OCI-M1 (cell line): ENCODE measurements at places on chromosomes 1 and 21.

DNA sequence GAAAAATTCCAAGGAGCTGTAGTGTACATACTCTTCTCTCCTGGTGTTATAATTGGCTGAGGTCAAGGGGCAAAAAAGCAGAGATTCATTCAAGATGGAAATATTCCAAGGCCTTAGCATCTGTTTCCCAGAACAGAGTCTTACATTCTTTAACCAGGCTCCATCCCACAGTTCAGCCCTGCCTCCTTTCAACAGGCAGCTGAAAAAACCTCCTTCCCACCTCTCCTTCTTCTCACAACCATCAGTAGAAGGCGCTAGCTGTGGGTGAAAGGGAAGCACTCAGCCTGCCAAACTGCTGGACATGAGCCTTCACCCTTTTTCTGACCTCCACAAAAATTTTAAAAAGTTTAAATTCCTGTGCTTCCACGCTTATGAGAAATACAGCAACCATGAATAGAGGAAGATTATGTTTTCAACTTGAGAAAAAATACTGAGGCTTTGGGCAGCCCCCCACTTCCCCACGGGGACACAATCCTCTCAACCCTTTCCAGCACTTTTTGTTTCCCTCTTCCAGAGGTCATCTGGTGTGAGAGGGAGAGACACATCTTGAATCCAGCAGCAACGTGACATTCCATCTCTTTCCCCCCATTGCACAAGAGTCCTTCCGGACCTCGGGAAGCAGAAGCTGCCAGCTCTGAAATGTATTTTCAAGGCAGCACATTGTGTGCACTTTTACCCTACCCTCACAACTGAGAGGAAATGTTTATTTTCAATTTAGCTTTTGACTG is 43.2 kb upstream of the FMO2 start:
- DNase-seq: no peak

- DNase-seq: no peak
Observed at GRCh38 chr1:165134431-165134830, 222.1 kb downstream of the LMX1A start.

DNA sequence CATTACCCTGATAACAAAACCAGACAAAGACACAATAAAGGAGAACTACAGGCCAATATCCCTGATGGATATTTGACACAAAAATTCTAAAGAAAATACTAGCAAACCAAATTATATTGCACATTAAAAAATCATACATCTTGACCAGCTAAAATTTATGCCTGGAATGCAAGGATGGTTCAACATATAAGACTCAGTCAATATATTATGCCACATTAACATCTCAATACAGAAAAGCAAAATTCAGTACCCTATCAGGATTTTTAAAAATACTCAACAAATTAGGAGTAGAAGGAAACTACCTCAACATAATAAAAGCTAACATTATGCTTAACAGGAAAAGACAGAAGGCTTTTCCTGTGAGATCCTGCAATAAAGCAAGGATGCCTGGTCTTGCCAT is 177.1 kb downstream of the MAGI3 start:
- DNase-seq: peak; percentile 16

GRCh38 chr1:241310451-241310850 is 46.6 kb downstream of the RGS7 start:
- DNase-seq: no peak

- no peak for DNase-seq
Observed at GRCh38 chr1:156006666-156007376, 13.9 kb downstream of the SSR2 start.

GRCh38 chr1:199279872-199280645 is 641.2 kb downstream of the PTPRC start:
- DNase-seq: no peak

- DNase-seq: no peak
Observed at GRCh38 chr1:26345718-26346117, 8.2 kb downstream of the CRYBG2 start.

- no peak for DNase-seq
Observed at GRCh38 chr1:169427081-169427641, at the start of gene CCDC181. Gene CCDC181, minus strand, starts transcription at chr1:169427474. Its CDS starts 2,547 bp downstream, at chr1:169424927.

DNA sequence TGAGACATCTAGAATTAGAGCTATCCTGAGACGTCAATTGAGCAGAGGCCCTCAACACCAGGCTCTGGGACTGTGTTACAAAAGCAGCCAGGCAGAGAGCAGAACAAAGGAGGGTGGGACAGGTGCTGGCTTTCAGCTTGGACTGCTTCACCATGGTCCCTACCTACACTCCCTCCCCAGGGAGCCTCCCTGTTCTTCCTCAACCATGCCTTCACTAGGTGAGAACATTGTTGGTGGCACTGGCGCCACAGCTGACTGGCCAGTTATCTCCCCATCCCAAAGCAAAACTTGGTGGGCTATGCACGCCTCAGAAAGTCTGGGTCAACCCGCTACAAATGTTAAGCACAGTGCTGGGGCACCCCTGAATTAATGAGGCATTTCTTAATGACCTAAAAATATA is 87.8 kb downstream of the NMNAT2 start:
- no peak for DNase-seq

GRCh38 chr1:148318123-148318903 is 164.8 kb downstream of the PPIAL4G start:
- peak; percentile 94 for DNase-seq

GRCh38 chr1:234990874-234991801 is 137.5 kb downstream of the TOMM20 start:
- no peak for DNase-seq

DNA sequence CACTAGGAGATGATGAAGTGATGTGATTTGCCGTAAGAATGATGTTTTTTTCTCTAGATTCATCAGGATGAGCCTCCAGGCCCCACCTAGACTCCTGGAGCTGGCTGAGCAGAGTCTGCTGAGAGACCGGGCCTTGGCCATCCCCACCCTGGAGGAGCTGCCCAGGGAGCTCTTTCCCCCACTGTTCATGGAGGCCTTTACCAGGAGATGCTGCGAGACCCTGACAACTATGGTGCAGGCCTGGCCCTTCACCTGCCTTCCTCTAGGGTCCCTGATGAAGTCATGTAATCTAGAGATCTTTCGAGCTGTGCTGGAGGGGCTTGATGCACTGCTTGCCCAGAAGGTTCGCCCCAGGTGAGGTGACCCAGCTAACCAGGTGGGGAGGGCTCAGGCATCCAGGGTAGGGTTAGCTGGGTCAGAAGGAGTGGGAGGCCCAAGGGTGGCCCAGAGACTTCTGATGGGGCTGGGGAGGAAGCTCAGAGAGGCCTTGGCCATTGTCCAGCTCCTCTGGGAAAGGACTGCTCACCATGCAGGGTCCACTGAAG is 1.3 kb downstream of the PRAMEF12 start:
- no peak for DNase-seq

DNA sequence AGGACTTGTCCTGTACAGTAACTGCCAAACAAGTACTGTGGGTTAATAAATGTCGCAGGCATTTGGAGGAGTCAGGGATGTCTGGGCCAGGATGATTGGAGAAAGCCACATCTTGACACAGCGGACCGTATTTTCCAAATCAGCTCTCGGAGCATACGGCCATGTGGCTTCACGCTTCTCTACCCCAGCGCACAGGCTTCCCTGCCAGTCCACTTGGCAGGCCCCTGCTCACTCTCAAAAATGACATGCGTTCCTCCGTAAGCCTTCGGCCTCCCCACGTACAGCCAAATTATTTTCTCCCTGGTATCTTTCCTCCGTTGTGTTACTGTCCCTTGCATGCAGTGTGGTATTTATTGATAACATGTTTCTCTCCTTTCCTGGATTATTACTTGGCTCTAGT is 7.2 kb upstream of the LRRC38 start:
- no peak for DNase-seq

DNA sequence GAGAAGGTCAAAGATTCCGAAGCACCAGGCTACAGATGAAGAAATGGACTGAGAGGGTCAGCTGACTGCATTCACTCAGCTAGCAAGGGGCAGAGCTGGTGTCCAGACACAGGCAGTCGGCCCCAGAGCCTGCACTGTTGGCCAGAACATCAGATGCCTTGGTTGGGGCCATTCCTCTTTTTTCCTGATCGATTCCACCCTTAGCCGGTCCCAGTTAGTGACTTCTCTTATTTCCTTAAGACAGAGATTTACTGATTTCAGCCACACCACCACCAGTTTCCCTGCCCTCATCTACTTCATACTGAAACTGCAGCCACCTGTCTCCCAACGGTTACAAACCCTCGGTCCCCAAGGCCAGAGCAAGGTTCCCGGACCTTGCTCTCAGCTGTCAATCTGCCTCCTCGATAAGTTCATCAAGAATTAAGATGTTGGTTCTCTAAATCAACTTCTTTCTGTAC is 11.5 kb downstream of the CD58 start:
- no peak for DNase-seq

- DNase-seq: no peak
Observed at GRCh38 chr1:64550510-64550909, 80.6 kb downstream of the CACHD1 start.

GRCh38 chr1:191620883-191621282 is 537.4 kb upstream of the RGS18 start:
- DNase-seq: no peak

DNA sequence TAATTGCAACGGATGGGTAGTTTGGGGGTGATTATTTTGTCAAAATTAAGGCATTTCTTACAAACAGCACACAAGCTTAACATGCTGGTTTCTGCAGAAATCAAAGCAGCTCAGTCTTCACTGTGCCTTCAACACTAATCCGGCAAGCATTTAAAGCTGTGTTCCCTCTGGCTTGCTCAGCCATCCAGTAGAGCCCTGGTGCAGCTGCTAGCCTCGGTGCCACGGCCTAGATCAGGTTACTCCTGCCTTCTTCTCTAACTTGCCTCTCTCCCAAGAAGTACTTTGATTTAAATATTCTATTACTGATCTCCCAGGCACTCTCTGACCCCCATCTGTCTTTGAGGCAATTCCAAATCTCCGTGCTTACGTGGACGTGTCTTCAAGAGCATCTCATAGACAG is 85.6 kb downstream of the GREM2 start:
- DNase-seq: no peak

- no peak for DNase-seq
Observed at GRCh38 chr1:151835596-151835995, 4.0 kb upstream of the RORC start.

DNA sequence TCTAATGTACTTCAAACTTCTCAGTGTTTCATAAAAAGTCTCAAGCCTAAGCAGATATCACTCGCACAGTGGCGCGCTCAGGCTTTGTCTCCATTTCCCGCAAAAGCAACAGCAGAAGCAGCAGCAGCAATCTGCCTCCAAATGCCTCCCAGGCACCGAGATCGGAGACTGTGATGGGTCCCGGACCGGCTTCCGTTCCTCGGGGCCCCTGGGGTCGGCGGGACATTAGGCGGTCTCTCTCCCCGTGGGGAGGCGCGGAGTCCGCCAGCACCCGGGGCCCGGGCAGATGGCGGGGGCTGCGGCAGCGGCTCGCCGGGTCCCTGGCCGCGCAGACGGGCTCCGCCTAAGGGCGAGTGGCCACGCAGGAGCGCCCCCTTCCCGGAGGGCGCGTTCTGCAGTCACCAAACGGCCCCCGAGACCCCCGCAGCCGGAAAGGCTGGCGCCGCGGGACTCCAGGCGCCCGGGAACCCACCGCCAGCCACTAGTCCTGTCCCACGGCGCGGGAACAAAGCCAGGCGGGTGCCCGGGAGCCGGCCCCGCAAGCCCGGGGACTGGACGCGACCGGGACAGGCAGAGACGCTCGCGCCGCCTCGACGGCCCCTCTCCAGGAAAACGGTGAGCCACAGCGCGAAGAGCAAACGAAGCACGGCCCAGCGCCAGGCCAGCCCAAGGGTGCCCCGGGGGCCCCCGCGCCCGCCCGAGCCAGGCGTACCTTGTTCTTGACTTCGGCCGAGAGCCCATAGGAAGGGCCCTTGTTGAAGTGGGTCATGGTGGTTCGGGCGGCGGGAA is 590 bp downstream of the CNN3 start:
- DNase-seq: no peak

DNA sequence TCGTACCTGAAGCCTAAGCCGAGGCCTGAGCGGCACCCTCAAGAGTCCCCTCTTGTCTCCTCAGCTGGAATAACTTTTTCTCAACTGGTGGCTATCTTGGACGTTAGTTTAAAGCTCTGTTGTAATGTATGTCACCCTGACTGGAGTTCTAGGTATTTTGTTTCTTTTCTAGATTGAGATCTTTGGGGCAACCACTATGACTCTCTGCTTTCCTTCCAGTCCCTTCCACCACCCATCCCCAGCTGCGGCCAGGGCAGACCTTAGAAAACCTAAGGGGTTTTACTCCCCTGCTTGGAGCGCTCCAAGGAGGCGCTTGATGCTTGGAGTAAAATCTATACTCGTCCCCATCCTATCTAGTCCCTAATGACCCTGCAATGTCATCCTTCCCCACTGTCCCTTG is 74.6 kb upstream of the MRPS6 start:
- peak; percentile 64 for DNase-seq

DNA sequence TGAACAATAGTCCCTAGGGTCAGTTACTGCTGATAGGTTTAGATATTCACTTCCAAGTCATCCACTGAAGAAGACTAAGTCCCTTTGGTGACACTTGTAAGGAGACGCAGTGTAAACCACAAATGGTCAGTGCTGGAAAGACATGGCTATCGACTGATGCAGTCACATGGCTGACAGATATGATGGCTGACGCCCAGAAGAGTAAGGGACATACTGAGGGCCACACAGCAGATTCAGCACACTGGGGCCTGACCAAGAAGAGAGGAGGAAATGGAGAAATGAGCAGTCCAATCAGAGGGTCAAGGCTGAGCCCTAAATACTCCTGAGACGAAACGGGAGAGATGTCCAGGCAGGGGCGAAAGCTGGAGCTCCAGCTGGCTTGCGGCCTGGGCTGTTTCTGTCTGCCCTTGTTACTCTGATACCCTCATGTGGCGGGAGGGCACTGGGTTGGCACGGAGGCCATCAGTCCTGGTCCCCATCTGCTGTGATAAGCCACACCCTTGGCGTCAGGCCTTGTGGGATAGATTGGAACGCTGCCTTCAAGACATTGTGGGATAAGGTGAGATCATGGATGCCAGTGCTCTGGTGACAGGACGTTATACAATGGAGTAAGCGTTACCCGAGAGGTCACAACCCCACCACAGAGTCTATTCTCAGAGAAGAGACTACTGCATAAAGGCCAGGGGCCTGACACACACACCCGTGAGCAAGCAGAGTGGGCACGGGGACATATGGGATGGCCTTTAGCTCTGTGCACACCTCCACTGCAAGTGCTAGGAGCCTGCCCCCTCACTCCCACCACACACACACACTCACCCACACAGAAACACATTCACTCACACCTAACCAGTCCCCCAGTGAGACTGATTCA is 158.4 kb downstream of the TRABD2B start:
- DNase-seq: no peak
